ENCODE measurements at places on chromosomes 2 and 18. TPM values are rescaled to one million over a fixed set of nuclear protein-coding genes. Genes with fewer than 3 reads are reported as not detected.

The SPATA3 gene
- total RNA-seq, result not detected

The LYG2 gene
- not detected for total RNA-seq

The EMX1 gene
- total RNA-seq, result not detected

The AMER3 gene
- total RNA-seq, result not detected

- DNase-seq, result no peak
Observed at GRCh38 chr18:56986829-56987228, 160.1 kb upstream of the BOD1L2 start.

DNA sequence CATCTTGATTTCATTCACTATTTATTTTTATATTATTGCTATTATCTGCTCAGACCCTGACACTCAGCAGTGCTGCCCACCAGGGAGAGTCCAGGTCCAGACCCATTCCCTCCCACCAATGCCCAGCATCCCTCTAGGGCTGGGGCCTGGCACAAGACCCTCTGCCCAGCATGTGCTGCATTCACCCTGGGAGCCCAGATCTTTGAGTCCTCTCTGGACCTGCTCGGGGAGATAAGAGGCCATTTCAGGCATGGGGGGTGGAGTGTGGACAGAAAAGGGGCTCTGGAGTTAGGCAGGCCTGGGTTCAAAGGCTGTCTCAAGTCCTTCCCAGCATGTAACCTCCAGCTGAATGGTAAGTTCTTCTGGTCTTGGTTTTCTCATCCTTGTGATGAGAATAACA, 209.6 kb downstream of the CYP26B1 start:
- no peak for DNase-seq

GRCh38 chr2:101012706-101013181, 10.7 kb downstream of the RPL31 start:
- peak; percentile 63 for DNase-seq

GRCh38 chr2:241304039-241304670, 11.3 kb downstream of the HDLBP start:
- DNase-seq, result no peak

- DNase-seq, result no peak
Observed at GRCh38 chr18:32042337-32042736, 23.7 kb downstream of the RNF125 start.

DNA sequence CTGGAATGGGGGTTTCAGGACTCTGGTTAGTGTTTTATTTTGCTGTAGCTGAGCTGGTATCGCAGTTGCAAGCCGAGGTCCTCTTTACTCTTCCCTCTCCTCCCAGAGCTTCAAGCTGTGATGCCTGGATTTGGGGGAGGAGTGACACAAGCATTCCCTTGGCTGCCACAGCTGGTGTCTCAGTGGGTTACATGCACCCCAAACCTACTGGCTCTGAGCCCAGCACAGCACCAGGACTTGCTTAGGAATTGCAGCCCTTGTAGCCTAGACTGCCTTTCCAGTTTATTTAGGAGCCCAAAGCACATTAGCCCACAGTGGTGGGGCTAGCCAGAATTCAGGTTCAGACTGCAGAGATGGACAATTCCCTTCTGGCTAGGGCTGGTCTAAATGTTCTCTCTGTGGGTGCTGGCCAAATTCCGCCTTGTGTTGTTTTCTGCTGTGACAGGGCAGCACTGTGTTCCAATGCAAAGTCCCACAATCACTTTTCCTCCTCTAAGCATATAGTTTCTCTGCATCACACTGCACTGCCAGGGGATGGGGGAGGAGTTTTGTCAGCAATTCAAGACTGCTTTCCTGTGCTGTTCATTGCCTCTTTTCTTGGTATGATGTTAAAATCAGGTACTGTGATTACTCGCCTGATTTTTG, 122.8 kb downstream of the SLC4A10 start:
- DNase-seq, result no peak

DNA sequence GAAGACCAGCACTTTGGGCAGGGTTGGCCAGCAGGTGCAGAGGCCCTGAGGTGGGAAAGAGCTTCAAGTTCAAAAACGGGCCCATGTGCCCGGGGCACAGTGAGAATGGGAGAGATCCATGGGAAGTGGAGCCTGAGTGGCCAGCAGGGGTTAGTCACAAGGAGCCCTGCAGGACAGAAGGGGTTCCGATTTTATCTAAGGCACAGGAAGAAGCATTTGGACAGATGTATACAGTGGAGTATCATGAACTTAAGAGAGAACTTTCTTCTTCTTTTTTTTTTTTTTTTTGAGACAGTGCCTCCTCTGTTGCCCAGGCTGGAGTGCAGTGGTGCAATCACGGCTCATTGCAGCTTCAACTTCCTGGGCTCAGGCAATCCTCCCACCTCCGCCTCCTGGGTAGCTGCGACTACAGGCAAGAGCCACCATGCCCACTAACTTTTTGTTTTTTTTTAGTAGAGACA, 24.0 kb downstream of the WIPF1 start:
- DNase-seq, result no peak

DNA sequence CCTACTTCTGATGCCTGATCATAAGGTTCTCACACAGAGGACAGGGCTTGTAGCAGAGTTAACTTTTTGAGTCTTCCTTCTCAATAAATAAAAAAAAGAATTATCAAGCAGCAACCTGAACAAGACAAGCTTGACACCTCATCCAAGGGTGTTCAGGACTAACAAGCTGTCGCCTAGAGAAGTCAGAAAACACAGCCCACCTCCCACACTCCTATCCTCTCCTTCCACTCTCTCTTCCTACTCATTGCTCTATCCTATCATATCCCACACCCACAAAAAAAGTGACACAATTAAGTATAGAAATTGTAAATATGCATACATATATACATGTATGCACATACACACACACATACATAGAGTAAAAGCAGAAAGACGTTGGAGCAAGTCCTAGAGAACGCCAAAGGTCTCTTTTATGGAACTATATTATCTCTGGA, 5.4 kb downstream of the NBAS start:
- DNase-seq, result no peak

DNA sequence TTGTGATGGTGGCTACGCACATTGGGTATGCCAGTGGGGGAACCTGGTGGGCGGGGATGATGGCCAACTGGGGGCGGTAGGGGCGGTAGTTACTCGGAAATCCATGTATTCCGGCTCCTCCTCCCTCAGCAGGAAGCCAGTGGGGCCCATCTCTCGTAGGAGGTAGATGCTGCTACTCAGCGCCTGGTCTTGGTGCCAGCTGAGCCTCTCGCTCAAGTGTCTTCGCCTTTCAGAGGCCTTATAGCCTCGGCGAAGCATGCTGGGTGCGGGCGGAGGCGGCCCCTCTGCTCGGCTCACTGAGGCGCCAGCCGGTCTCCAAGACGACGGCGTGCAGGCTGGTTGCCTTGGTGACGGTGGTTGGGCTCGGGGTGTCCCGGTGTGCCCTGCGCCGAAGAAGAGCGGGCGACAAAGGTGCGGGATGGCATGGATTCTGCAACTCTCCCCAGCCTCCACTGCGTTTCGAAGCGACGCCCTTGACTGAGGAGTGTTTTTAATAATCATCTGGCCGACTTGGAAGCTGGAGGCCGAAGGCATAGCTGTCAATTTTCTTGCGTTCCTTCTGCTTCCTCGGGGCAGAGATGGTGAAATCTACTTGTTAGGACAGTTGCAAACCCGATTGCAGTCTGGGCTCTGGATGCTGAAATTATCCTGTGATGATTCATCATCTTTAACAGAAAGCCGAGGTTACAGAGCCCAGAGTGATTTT, at the start of gene ZSWIM2:
Gene ZSWIM2, minus strand, starts transcription at position 298 of the 706 bp plus-strand sequence. Its CDS starts 40 bp downstream, at position 258.
- peak; percentile 92 for DNase-seq

DNA sequence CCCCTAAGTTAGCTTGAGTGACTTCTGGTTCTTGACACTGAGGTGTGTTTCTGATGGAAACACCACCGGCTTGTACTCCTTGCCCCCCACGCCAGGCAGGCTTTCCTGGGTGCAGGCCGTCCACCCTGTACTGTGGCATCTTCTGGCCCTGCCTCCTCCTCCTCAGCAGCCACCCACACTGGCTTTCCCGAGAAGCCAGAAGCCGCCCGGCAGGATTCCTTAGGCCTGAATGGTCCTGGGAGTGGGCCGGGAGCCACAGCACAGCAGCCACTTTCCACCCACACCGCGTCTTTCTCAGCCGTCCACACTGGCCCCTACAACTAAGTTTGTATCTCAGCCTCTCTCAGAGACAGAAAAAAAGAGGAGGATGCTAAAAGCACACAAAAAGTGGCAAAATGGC, 2.1 kb upstream of the HSBP1L1 start:
- peak; percentile 84 for DNase-seq

- no peak for DNase-seq
Observed at GRCh38 chr2:52844701-52845423, 922.7 kb upstream of the CHAC2 start.

DNA sequence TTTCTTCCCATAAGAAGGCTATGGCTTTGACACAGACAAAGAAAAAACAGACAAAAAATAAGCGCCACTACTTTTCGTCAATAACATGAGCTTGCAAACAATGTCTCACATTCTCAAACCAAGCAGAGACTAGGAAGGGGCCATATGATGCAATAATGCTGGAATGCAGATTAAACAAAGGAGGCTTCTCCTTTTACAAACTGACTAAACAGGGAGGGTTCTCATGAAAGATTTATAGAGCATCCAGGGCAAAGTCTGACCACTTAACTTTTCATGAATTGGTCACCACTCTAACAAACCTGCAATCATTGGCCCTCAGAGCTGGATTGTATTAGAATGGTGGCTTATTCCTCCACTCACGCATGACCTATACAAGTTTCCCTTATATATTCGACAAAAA, 663.3 kb upstream of the CHAC2 start:
- DNase-seq, result peak; percentile 14

DNA sequence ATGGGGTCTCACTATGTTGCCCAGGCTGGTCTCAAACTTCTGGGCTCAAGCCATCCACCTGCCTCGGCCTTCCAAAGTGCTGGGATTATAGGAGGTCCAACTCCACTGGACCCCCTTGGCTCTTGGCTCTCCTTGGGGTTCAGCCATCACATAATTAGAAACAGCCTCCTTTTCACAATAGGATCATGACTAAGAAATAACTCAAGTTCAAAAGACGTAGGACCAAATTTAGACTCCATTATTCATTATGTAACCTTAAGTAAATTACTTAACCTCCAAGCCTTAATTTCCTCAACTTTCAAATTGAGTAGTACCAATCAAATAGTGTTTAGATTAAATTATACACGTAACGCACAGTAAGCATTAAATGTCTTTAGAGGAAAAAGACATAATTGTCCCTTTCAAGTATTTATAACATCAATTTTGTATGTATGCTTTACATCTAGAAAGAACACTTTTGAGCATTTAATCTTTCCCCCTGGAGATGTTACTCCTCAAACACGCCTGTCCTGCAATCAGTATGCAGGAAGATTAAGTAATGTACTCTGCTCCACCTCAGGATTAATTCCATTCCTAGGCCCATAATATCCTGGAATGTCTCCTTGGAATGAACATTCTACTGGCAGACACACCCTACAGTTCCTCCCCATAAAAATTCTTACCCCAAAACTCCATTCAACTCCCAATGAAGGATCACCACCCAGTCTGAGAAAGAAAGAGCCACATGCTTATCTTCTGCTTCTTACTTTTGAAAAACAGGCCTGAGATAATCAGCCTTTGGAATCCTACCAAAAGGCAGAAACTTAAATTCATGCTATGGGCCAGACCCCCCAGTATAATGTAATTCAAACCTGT, 49.1 kb downstream of the COBLL1 start:
- peak; percentile 28 for DNase-seq

GRCh38 chr2:129347486-129348217, 631.8 kb upstream of the RAB6C start:
- no peak for DNase-seq
